Inflammatory macrophage (primary cell): ENCODE measurements at places on chromosomes 12 and 14.

DNA sequence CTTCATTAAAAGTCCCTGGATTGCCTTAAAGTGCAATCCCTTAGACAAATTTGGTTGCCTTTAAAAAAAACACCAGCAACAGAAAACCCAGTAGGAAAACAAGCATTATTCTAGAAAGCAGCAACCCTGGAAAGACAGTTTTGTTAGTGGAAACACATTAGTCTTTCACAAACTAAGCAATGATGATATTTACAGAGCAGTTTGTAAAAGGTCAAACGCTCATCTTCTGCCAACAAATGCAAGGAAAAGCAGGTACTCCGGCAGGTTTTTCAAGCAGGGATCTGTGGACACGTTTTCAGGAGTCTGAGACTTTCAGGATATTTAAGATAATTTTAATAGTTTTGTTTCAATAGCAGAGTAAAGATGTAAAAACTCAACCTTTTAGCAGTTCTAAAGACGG lies 202.2 kb downstream of the EXOC5 start:
- DNase-seq, result no peak

- peak; percentile 72 for DNase-seq
Measured at GRCh38 chr14:68405961-68406360, 386.9 kb downstream of the ZFP36L1 start.

DNA sequence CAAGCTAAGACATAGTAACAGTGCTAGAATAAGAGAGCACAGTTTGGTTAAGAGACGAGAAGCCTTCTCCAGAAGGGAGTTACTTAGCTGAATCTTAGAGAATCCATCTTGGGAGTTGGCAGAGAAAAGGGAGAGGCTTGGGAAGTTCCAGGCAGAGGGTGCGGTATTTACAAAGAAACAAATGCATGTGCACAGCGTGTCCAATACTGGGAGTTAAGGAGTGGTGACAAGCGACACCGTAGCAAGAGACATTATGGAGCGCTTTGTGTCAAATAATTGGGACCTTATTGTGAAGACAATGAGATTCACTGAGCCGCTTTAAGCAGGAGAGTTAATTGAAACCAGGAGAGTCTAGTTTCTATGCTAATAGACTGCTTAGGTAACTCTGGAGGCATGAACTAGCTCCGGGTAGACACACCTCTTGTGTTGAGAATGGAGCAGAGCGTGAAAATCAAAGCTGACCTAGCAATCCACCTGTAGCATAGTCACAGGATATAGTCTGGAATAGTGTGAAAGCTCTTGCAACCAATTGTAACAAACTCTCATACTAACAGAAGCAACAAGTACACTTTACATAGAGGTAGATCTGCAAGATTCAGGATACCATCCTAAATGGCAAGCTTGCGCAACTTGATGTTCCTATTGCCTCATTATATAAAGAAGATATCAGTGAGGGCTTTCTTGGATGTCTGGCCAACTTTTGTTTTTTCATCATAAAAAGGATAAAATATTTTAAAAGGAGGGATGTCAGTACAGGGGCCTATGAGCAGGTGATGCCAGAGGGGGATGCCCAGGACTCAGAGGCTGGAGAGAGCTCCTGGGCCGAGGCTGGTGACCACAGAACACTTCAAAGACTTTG lies 5.3 kb downstream of the ALDH1L2 start:
- DNase-seq, result no peak

DNA sequence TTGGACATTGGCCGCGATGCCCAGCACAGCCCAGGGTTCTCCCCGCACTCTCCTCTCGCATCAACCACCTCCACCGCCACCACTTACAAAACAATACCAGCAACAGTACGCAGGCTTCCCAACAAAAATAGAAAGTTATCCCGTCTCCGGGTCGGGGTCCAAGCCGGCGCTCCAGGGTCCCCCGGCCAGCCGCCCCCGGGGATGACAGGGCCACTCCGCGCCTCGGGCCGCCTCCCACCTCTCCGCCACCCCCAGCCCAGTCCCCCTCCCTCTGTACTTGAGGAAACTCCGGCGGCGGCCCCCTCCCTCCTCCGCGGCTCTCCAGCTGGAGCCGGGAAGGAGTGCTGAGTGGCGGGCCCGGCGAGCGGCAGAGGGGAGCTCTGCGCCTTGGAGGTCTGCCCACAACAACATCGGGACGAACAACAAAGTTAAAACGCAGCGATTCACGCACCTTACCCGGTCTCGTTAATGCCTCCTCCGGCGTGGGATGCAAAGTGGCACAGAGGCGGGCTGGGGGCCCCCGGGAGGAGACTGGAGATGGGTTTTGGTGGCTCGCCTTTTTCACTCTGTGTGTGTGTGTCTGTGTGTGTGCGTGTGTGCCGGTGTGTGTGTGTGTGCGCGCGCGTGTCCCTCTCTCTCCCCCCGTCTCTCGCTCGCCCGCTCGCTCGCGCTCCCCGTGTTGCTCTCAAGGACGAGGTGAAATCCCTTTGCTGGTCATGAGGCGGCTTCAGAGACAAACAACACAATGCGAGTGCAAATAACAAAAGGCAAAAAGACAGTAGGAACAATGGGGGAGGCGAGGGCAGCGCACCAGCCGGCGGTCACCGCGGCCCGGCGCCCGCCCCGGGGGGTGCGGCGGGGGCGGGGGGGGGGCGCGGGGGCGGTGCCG lies 386.8 kb downstream of the BCAT1 start:
- DNase-seq, result no peak

DNA sequence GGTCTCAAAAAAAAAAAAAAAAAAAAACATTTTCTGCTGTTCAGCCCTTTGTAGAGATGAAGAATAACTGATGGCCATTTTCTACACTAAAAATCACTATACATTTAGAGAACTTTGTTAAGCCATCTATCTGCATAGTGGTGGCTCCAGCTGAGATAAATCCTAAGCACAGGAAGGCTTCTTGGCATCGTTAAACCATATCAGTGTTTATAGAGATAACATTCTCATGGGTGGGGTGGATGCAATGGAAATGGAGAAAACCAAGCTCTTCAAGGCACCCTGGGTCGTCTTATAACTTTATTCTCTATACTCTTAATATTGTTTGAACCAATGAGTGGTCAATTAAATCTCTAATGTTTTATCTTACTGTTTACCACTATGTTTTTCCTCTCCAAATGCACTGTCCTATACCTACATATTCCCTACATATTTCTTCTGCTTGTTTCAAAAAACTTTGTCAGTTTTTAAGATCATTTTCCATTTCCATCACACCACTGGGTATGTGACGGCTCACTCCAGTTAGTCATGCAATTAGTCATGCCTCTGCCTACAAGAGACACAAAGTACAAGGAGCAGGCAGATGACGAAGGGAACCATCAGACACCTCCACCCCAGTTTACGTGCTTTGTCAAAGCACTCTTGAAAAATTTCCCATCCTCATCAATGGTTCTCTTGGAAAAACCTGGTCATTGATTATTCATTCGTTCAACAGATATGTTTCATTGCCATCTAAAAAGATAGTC lies 119.3 kb upstream of the OVCH1 start:
- DNase-seq, result no peak

DNA sequence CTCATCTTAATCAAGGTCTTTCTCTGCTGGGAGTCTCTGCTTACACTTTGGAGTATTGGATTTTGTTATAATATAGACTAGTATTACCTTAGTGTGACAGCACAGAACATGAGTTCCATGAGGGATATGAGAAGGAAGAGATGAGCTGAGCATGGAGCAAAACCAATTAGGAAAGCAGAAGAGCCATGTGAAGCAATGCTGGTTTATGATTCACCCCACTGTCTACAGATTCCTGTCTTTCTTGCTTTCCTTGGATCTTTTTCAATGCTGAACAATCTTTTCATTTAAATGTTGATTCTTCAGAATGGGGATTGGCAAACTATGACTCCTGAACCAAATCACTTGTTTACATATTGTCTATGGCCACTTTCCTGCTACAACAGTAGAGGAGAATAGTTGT lies 70.4 kb upstream of the KITLG start:
- DNase-seq, result peak; percentile 10

GRCh38 chr12:1531153-1531653 lies 63.2 kb downstream of the FBXL14 start:
- no peak for DNase-seq

DNA sequence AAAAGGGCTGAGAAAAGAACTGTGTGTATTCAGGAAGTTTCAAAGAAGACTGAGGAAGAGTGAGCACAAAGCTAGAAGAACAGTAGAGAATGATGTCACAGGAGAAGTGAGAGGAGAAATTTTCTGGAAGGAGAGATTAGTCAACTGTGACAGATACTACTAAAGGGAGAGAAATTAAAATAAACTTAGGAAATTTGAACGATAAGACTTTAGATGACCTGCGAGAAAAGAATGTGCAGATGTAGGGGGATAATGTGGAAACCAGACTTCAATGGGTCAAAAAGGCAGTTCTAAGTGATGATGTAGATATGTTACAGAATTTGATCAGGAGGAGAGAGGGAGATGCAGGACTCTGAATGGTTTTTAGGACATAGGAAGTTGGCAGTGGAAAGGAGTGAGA lies 287.4 kb downstream of the SYT1 start:
- no peak for DNase-seq

- no peak for DNase-seq
Measured at GRCh38 chr12:27772328-27773049, 7.5 kb upstream of the KLHL42 start.

- no peak for DNase-seq
Measured at GRCh38 chr12:20474443-20474842, 106.1 kb downstream of the PDE3A start.
